ENCODE measurements at places on chromosomes 13 and 19. TPM values are rescaled to one million over a fixed set of nuclear protein-coding genes. Genes with fewer than 3 reads are reported as not detected.

The CD33 gene
- not detected for polyA plus RNA-seq

The ELSPBP1 gene
- polyA plus RNA-seq = not detected

The ATXN8OS gene
- not detected for polyA plus RNA-seq

The MAP4K1 gene
- polyA plus RNA-seq = 0.31 TPM

The PGLYRP1 gene
- polyA plus RNA-seq = not detected

The KLK12 gene
- polyA plus RNA-seq = not detected

The ADGRE3 gene
- not detected for polyA plus RNA-seq

The ZNF681 gene
- 0.36 TPM for polyA plus RNA-seq

DNA sequence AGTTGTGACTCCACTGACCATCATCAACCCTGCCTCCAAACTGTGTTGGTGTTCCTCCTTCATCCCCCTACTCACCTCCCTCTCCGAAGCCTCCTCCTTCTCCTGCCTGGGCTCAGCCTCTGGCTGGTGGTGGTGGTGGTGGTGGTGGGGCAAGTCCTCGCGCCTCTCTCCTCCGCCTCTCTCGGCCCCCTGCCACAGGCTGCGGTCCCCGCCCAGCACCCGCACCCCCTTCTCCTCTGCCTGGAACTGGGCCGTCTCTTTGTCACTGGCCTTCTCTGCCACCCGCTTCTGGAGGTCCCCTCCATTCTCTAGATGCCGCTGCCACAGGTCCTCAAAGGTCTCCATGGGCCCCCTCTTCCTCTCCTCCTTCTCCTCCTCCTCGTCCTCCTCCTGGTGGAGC is 1.5 kb downstream of the CCER2 start:
- DNase-seq = no peak

DNA sequence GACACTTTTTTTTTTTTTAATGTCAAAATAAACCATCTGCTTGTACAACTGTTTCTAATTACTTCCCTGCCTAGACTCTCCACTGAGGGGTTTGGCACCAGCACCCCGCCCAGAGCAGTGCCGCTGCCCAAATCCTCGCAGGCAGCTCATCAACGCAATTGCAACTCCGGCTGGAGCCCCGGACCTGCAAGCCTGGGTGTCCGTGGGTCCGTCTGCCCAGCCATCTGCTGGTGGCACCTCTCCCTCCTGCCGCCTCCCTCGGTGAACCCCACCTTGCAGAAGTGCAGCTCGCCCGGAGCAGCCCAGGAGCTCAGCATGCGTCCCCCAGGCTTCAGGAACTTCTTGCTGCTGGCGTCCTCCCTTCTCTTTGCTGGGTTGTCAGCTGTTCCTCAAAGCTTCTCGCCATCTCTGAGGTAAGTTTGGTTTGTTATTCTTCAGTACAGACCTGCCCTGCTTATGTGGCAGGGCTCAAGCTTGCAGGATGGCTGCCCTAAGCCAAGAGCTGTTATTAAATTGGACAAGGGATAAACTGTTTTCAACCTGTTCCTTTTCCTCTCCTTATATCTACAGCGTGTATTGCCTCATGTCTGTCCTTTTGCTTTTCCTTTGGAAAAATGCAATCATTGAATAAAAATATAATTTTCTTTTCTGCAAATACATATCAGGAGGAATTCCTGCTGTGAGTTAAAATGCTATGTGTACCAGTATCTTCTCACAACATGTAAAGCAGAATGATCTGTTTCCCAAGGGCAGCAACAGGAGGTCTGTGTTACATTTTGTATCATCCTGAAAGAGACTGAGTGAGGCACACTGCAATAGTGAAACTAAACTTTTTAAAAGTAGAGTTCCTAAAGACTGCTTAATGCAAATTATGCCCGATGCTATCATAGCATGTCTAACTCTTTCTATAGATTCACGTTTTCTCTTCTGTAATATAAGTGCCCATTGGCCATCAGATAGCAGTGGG is at the start of gene ITGBL1:
ITGBL1 (plus strand) TSS at position 157 of the 967 bp plus-strand sequence; CDS start at position 316, 159 bp downstream.
- DNase-seq = no peak

DNA sequence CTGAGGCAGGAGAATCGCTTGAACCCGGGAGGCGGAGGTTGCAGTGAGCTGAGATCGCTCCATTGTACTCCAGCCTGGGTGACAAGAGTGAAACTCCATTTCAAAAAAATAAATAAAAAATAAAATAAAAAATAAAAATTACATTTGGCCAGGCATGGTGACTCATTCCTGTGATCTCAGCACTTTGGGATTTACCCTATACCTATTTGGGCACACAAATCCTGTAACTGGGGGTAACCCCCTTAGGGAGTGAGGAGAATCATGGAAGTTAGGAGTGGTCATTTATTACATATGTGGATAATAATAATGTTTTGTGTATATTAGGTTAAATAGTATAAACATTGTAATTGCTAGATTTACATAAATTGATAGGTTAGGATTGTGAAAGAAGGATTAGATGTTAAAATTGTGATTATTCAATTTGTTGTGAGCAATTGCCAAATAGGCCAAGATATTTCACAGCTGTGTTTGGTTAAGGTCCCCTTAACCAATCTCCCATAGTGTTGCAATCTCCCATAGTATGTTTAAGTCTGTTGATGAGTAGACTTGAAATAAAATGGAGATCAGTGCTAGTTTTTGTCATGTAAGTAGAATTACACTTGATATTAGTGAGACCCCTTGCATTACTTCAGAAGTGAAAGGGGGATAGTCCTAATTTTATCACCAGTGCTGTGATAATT is 30.7 kb downstream of the ZNF844 start:
- DNase-seq = peak; percentile 15

DNA sequence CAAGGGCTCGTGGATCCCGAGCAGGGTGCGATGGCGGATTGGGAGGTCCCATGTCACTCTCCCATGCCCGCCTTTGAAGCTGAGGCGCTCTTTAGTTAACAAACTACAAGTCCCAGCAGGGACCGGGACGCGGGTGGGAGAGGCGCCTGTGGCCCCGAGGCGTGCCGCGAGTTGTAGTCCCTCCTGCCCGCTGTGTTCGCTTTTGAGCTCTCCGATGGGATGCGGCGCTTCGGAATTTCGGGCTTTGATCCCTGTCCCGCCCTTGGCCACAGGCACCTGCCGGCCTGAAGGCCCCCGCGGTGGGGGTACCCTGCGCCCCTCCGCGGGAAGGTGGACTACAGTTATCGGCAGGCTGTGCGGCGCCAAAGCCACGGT is 11.0 kb downstream of the CYTH2 start:
- DNase-seq = no peak

- peak; percentile 32 for DNase-seq
Measured at GRCh38 chr19:17370026-17370587, 7.0 kb downstream of the PLVAP start.

- no peak for DNase-seq
Measured at GRCh38 chr13:38398711-38399493, 49.3 kb downstream of the UFM1 start.

GRCh38 chr19:10780368-10780767 is 55.6 kb downstream of the TMED1 start:
- DNase-seq = no peak

GRCh38 chr19:57037556-57037955 is 82.2 kb upstream of the USP29 start:
- no peak for DNase-seq

GRCh38 chr13:99721606-99722337 is 220.5 kb downstream of the TM9SF2 start:
- no peak for DNase-seq

GRCh38 chr19:10756791-10757190 is 38.9 kb downstream of the DNM2 start:
- DNase-seq = no peak

GRCh38 chr13:29771247-29771646 is 79.2 kb downstream of the UBL3 start:
- no peak for DNase-seq

- DNase-seq = no peak
Measured at GRCh38 chr19:56751078-56751489, 79.5 kb upstream of the ZNF835 start.

- DNase-seq = no peak
Measured at GRCh38 chr13:107138486-107138885, 570.5 kb upstream of the ARGLU1 start.

GRCh38 chr19:33292595-33293254 is 9.6 kb downstream of the CEBPA start:
- DNase-seq = no peak

DNA sequence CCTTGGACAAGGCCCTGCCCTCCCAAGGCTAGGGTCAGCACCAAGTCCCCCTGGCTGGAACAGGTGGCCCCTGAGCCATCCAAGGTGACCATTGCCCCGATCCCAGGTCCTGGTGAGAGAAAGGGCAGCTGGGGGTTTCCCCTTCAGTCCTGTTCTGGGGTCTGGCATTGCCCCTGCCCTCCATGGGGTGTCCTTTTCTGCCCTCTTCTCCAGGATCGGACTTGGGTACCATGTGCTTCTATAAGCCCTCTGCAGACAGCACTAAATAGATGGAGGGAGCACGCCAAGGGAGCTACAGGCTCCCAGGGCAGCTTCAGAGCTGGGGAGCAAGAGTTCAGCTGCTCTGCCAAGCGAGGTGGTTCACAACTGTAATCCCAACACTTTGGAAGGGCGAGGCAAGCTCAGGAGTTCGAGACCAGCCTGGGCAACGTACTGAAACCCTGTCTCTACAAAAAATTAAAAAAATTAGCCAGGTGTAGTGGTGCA is 13.5 kb upstream of the KCNN1 start:
- DNase-seq = no peak

DNA sequence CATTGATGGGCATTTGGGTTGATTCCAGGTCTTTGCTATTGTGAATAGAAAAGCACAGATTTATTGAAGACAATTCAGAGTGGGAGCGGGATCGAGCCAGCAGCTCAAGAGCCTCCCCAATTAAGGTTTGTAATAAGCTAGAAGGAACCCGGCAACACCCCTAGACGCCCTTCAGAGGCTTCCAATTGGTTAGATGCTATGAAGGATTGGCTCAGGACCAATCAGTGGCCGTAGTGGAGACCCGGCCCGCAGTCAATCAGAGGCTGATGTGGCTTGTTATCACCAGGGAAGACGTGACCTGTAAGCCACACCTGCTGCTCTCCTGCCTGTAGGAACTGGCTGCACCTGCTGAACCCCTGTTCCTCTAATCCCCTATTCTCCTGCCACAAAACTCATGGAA is 14.6 kb downstream of the SIGLEC11 start:
- DNase-seq = no peak

DNA sequence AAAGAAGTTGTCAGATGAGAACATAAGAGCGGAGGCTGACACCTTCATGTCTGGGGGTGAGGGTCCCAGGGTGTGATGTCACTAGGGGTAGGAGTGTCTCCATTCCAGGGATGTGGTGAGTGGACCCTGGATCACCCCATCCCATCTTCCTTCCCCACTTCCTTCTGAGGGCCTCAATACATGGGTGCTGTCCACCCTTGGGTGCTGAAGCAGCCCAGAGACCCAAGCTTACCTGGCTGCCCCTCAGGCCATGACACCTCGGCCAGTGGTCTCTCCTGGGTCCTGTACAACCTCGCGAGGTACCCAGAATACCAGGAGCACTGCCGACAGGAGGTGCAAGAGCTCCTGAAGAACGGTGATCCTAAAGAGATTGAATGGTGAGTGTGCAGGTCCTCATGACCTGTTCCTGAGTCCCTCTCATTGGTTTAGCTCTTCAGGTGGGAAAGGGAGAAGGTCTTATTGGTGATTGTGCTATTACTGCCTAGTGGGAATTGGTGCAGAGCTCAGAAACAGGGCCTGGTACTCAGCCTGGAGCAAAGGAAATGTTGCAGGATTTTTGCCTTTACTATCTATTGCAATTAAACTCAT is 37.7 kb upstream of the CYP4F8 start:
- DNase-seq = no peak

GRCh38 chr19:16473875-16474392 is 2.2 kb upstream of the EPS15L1 start:
- DNase-seq = no peak

All from AG04450 (cell line).